ENCODE measurements at places on chromosomes 5 and 9.
A peak's percentile ranks its signal among the peaks of the same experiment; 100 is the strongest.

DNA sequence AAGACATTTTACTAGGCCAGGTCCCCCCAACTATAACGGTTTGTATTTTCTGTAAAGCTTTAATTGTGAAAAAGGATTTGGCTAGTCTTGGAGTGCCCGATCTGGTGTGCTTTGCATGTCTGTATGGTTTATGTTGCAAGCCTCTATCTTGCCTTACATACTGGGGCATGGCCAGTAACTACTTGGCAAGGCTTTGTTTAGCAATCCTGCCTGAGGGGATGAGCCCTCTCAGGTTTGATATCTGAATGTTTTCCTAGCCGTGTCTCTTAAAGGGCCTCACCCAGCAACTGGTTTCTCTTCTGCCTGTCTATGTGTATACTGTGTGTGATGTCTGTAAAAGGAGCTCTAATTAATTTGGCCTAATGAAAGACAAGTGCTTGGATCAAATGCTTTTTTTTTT, 61.3 kb upstream of the SPINK5 start:
- no peak for DNase-seq

GRCh38 chr5:169071-169727, 22.1 kb upstream of the LRRC14B start:
- peak; percentile 34 for DNase-seq

- no peak for DNase-seq
Measured at GRCh38 chr5:126435714-126436113, 12.5 kb downstream of the GRAMD2B start.

GRCh38 chr5:172573120-172573882, 67.8 kb upstream of the NEURL1B start:
- DNase-seq, result no peak

- DNase-seq, result no peak
Measured at GRCh38 chr9:92911511-92912475, 34.0 kb upstream of the ZNF484 start.

All from fibroblast of skin of scalp (primary cell).